Caki2 (cell line): ENCODE measurements at places on chromosomes 6 and 20. TPM values are rescaled to one million over a fixed set of nuclear protein-coding genes. Genes with fewer than 3 reads are reported as not detected.

The SLC25A27 gene
- 4.6 and 7.6 TPM in 2 replicates for total RNA-seq

The CTAGE9 gene
- total RNA-seq = not detected in 2 replicates

The MYLK4 gene
- 0.57 and 1.2 TPM in 2 replicates for total RNA-seq

The SLC35D3 gene
- total RNA-seq = not detected in 2 replicates

The NKAIN2 gene
- 1.1 and 2.5 TPM in 2 replicates for total RNA-seq

The PACSIN1 gene
- not detected in 2 replicates for total RNA-seq

The EMILIN3 gene
- total RNA-seq = not detected in 2 replicates

The PFDN4 gene
- total RNA-seq = 245 and 300 TPM in 2 replicates

The SRSF12 gene
- 1.9 and 2.8 TPM in 2 replicates for total RNA-seq

The SIRPG gene
- total RNA-seq = not detected in 2 replicates

The B3GAT2 gene
- total RNA-seq = not detected in 2 replicates

The BTBD9 gene
- 9.7 and 17.0 TPM in 2 replicates for total RNA-seq

The SLC35B3 gene
- 9.6 and 16.4 TPM in 2 replicates for total RNA-seq

The MMP24 gene
- 14.3 and 17.1 TPM in 2 replicates for total RNA-seq

The SLPI gene
- 1.5 TPM in 1 of 2 replicates, not detected in the other for total RNA-seq

The CTCFL gene
- total RNA-seq = not detected in 2 replicates

The HLA-DOB gene
- total RNA-seq = not detected in 2 replicates

The SMIM29 gene
- 57.0 and 64.2 TPM in 2 replicates for total RNA-seq

The FNDC11 gene
- 1.1 and 8.2 TPM in 2 replicates for total RNA-seq

The RIPPLY2 gene
- not detected in 2 replicates for total RNA-seq

The COL9A3 gene
- total RNA-seq = not detected in 2 replicates

The LPIN3 gene
- total RNA-seq = 7.2 and 13.9 TPM in 2 replicates

The NRSN1 gene
- not detected in 2 replicates for total RNA-seq

The FOXF2 gene
- 6.8 and 14.1 TPM in 2 replicates for total RNA-seq

The ZNF335 gene
- 4.8 and 5.4 TPM in 2 replicates for total RNA-seq

The FOXC1 gene
- total RNA-seq = 73.5 and 88.4 TPM in 2 replicates

The SNAP91 gene
- total RNA-seq = not detected in 2 replicates

The COL9A1 gene
- not detected in 2 replicates for total RNA-seq

The CENPB gene
- 101 and 105 TPM in 2 replicates for total RNA-seq

The RGS19 gene
- 35.7 and 47.6 TPM in 2 replicates for total RNA-seq

The CST7 gene
- total RNA-seq = not detected in 2 replicates

The CHRNA4 gene
- total RNA-seq = not detected in 2 replicates

The ANKRD66 gene
- not detected in 2 replicates for total RNA-seq
